ENCODE measurements at places on chromosomes 5 and 9. TPM values are rescaled to one million over a fixed set of nuclear protein-coding genes. Genes with fewer than 3 reads are reported as not detected.
A peak's percentile ranks its signal among the peaks of the same experiment; 100 is the strongest.

DNA sequence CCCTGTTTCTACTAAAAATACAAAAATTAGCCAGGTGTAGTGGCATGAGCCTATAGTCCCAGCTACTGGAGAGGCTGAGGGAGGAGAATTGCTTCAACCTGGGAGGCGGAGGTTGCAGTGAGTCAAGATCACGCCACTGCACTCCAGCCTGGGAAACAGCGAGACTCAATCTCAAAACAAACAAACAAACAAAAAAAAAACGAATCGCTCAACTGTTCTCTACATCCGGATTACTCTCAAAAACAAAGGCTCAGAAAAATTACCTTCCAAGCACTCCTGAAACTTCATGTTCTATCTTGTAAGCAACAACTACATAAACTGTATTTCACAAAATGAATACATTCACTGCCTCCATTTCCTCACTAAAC is 14.0 kb downstream of the UBAP2 start:
- DNase-seq, result no peak

GRCh38 chr5:96576876-96577275 is 85.3 kb upstream of the CAST start:
- no peak for DNase-seq

GRCh38 chr5:139131465-139131864 is 66.7 kb downstream of the SIL1 start:
- DNase-seq, result no peak

GRCh38 chr5:129067745-129068144 is 26.8 kb upstream of the ISOC1 start:
- no peak for DNase-seq

- peak; percentile 0 for DNase-seq
Measured at GRCh38 chr5:22708770-22709328, 144.3 kb downstream of the CDH12 start.

DNA sequence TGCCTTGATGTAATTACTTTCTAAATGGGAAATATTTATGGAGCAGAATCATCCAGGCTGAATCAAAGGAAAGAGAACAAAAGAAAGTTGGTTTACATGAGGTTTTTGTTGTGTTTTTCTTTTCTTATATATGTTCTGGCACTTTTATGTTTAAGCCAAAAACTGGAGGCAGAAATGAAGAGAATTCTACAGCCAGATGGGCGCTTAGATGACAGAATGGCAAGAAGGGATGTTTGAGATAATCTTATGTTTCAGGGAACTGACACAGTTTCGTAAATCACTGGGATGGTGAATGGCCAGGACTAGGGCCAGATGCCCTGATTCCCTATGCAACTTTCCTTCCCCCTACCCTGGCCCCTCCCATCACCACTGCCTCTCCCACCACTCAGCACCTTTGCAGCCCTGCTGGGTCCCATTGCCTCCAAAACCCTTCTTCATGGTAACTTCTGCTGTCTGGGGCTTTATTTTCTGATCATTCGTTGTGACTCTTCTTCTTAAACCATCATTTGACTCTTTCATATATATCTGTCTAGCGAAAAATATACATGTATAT is 111.8 kb downstream of the EFNA5 start:
- peak; percentile 29 for DNase-seq

DNA sequence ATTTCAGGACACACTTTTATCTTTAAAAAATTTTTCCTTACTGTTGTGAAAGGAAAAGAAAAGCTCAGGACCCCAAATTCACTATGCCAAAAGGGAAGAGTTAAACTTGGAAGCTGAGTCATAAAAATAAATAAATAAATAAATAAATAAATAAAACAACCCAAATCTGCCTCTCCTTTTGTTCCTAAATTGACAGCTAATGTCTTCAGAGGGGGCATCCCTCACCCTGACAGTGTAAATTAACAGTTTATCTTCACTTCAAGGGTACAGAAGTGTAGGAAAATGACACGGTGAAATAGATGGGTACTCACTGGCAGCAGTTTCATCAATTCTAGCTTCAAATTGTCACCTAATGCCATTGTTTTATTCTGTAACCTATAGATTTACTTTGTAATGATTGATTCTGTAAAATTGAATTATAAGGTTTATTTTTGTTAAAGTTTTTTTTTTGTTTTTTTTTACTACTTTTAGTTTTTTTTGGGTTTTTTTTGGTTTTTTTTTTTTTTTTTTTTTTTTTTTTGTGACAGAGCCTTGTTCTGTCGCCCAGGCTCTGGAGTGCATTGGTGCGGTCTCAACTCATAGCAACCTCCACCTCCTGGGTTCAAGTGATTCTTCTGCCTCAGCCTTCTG is 18.5 kb upstream of the ANXA1 start:
- no peak for DNase-seq

GRCh38 chr5:82792096-82792495 is 285.1 kb downstream of the TMEM167A start:
- no peak for DNase-seq

- peak; percentile 9 for DNase-seq
Measured at GRCh38 chr5:73030995-73031394, 75.2 kb downstream of the FCHO2 start.

DNA sequence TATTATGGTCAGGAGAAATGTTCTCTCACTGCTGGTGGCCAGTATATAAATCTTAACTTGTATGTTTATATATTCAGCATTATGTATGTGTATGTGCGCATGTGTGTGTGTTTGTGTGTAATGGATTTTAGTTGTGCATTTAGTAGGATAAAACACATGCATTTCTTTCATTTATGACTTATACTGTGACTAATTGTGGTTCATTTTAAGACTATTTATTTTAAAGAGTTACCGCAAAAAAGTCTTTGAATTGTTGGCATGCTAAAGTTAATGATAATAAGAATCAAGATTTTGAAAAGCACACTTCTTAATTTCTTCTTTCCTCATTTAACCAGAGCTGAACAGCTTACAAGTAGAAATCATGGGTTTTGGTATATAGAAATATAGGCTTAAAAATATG is 60.9 kb downstream of the RAI14 start:
- DNase-seq, result no peak

DNA sequence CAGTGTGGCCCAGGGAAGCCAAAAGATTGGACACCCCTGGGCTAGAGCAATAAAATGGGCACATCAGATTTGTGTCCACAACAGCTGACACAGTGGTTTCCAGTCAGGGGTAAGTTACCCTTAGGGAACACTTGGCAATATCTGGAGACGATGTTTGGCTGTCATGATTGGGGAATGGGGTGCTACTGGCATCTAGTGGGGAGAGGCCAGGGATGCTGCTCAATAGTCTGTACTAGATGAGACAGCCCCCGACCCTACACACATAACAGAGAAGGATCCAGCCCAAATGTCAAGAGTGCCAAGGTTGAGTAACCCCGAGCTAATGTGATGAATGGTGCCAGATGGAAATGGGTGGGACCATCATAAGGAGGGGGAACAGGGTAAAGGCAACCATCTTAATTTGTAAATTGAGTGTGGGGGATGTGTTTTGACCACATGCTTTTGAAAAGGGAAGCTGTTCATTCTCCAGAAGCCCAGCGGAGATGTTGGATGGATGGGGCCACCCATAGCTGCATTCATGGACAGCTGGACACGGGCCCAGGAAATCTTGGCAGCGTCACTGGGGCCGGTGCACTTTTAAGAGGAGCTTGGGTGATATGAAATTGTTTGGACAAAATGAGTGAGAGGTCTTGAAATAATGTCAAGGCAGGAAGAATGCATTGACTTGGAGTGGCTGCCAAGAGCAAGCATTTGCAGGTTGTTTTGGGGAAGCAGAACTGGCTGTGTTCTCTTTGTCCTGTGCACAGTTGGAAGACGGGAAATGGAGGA is 33.4 kb downstream of the SYK start:
- no peak for DNase-seq

DNA sequence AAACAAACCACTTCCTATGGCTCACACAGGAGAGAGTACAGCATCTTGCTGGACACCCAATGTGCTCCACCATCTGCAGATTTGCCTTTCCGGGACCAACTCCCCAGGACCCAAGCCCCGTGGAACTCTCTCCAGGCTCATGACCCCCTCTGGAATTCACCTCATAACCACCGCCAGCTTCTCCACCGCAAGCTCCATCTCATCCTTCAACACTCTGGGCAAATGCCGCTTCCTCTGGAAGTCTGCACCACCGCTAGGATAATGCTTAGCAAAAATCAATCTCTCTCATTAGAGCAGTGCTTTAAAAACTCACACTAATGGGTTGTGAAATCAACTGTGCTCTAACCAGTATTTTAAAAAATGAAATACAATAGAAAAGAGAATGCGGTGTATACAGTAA is 150.0 kb downstream of the COL23A1 start:
- no peak for DNase-seq

GRCh38 chr9:93587284-93587650 is 10.9 kb downstream of the PHF2 start:
- no peak for DNase-seq

DNA sequence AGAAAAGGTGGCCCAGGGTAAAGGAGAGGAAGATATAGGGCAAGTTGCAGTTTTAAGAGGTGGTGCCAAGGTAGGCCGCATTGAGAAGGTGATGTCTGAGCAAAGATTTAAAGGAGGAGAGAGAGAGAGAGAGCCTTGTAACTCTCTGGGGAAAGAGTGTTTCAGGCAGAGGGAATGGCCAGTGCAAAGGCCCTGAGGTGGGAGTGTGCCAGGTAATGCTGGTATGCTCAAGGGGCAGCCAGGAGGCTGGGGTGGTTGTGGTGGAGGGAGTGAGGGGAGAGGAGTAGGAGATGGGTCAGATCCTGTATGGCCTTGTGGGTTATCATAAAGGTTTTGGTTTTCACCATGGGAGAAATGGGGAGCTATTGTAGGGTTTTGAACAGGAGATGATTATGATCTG is 9.9 kb downstream of the MCCC2 start:
- no peak for DNase-seq

GRCh38 chr5:1420211-1421195 is 24.7 kb downstream of the SLC6A3 start:
- no peak for DNase-seq

The ZNF658 gene
- 0.64 TPM for polyA plus RNA-seq

- DNase-seq, result no peak
Measured at GRCh38 chr5:79007872-79008271, 22.8 kb upstream of the ARSB start.

The PTGER4 gene
- 0.06 TPM for polyA plus RNA-seq

DNA sequence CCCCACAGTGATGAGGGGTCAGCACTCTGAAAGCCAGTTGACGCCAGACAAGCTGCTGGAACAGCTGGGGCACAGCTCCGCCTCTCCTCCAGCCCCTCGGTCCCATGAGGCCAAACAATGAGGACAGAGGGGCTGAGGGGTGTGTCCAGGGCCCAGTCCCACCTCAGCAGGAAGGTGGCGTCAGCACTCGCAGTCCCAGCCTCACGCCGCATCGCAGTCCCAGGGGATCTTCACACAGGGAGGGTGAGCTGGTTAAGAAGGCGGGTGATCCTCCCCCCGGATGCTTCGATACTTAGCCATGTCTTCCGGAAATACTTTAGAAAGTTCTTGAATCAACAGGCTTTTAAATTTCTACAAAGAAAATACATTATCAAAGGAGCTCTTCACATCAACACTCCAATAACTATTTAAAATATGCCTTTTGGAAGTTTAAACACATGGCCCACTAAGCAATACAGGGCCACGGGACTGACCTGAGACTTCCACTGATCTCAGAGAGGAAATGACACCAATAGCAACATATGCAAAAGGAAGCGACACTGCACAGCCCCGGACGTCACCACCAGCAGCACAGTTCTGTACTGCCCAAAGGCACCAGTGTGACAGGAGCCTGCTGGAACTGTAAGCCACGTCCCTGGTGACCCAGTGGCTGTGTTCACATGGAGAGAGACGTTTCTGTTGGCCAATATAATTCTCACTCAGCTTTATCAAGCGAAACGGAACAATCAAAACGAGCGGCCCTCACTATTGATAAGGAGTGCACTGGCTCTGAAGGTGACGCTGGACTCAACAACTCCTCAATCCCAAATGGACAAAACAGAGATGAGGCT is 5.9 kb downstream of the MED10 start:
- no peak for DNase-seq

The MYMK gene
- not detected for polyA plus RNA-seq

DNA sequence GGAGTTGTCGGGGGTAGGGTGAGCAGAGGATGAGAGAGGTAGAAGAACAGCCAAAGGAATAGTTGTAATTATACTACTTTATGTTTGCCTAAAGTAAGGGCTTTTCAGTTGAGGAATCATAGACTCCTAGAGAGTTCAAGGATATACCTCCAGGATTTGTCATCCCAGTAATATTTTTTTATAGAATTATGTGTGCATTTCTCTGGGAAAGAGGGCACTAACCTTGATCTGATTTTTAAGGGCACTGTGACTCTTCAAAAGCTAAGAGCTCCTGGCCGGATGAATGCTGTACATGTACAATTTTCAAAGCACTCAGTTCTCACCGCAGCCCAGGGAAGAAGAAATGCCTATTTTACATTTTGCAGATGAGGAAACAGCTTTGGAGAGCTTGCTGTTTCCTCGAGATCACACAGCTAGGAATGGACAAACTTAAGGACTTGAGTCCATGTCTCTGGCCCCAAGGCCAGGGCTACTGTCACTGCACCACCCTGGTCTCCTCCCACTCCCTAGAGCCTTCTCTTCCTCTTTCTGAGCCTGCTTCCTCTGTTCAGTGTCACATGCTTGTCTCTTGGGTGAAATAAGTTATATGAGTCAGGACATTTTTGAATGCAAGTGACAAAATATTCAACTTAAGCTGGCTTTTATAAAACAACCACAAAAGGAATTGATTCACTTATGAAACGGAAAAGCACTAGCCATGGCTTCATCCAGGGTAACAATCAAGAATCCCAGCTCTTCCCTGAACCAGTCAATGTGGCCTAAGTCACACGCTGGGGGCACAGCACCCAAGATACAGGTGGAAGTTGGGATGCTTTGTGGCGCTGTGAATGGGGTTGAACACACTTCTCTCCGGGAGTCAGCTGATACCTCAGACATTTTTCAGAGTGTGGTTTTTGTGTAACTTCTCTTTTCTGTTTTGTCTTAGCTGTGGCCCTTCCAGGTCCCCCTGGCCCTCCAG is 45.7 kb upstream of the TGFBR1 start:
- no peak for DNase-seq

The C6 gene
- polyA plus RNA-seq, result 0.02 TPM

The CACFD1 gene
- polyA plus RNA-seq, result 16.8 TPM

DNA sequence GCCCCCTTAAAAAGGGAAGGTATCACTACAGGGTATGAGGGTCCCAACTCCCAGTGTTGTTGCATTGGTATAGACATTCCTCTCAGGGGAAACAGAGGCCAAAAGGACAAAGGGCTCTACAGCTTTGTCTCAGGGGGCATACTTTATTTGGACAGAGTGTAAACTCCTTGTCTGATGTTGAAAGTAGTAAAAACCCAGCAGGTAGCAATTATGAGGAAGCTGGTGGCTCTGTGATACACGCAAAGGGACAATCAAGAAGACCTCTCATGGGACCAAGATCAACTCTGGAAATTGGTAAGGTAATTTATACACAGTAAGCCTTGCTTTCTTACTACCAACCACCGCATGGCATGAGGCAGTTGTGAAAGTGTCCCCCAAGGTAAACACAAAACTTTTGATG is 764.6 kb downstream of the CDH12 start:
- no peak for DNase-seq

Data from SK-N-SH (cell line).